ENCODE measurements at places on chromosomes 12 and 14.

DNA sequence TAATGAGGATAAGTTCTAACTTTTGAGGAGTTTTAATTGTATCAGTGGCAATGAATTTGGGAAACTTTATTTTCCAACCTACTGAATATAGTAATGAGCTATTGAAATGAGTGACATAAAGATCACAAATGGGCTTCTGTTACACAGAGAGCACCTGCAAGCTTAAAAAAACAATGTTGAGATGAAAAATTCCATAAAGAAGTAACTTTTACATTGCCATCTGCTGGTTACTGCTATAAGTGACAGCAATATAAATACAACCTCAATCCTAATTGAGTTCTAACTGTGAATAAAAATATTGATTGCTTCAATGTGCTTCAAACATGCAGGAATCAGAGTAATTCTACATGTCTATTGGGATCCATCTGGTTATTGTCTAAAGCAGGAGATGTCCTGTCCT lies 14.2 kb downstream of the WIF1 start:
- no peak for DNase-seq

DNA sequence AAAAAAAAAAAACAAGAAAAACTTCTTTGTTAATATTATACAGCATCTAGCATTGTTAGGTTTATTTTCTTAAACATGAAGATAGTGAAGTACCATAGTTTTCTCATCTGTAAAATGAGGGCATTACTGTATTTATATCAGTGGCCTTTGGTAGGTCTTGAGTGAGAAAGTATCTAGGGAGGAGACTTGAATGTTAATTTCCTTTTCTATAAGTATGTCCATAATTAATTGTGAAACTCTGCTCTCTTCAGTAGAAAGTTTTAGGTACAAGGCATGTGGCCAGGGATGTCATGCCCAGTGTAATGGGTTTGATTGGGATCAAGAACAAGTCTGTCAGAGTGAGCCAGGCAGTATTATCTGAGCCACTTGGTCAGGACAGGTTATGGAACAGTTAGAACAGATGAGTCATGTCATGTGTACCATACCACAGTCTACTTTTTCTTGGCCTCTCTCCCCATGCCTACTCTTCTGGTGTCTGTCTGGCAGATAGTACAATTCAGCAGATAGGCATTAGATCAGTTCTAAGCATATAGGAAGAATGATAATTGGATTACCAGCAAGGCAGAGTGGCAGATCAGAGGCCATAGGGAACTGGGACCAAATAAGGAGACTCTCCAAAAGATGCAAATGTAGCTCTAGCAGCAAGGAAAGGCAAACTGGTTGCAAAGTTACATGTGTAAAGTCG lies 30.4 kb downstream of the FBXO34 start:
- DNase-seq: no peak

DNA sequence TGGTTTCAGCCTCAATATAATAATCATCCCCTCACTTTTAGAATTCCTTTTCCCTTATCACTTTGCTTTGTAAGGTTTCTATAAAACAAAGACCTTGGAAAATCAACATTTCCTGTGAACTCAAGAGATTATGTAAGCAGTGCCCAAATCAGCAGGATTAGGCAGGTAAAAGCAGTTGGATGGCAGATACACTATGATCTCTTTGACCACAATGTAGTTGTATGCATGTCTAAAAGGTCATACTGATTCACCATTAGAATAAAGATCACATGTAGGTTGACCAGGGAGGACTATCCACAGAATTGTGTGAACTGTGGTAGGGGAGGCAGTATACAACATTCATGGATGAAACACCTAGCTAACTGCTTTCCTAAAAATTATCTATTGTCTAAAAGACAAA lies 57.5 kb downstream of the DENND5B start:
- DNase-seq: no peak

GRCh38 chr12:63782466-63782865 lies 2.8 kb downstream of the RXYLT1 start:
- peak; percentile 11 for DNase-seq

GRCh38 chr12:7108796-7109571 lies at the start of gene C1RL:
TSS of gene C1RL (minus strand) at chr12:7109214. CDS start at chr12:7109180, 34 bp downstream.
- peak; percentile 61 for DNase-seq

DNA sequence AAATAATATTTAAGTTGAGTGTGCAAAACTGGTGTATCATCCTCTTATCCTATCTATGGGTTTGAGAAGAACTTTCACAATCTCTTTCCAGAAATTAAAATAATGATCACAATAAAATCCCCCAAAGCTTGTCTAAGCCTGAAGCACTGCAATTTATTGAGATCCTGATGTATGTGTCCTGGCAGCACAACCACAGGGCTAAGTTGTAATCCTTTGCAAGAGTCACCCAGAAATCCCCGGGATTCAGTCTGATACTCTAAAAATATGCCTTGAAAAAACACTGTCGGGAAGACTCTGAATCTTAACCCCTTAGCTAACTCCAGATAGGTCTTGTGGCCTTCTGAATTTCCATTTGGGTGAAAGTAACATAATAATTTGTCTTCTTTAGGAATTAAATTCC lies 40.3 kb upstream of the STXBP6 start:
- no peak for DNase-seq

DNA sequence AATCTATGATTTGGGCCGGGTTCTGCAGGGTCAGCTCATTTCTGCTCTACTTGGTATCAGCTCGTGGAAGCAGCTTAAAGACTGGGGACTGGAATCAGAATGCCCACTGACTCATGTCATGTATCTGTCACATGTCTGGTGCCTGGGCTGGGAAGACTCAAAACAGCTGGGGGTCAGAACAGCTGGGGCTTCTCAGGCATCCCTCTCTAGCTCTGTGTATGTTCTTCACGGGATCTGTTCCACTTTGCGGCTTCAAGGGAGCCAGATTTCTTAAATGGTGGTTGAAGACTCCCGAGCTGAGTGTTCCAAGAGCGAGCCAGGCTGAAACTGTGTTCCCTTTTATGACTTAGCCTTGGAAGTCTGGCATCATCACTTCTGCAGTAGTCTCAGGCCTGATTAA lies 11.9 kb downstream of the AEBP2 start:
- DNase-seq: no peak

GRCh38 chr12:121223292-121224285 lies 13.7 kb downstream of the P2RX4 start:
- no peak for DNase-seq

DNA sequence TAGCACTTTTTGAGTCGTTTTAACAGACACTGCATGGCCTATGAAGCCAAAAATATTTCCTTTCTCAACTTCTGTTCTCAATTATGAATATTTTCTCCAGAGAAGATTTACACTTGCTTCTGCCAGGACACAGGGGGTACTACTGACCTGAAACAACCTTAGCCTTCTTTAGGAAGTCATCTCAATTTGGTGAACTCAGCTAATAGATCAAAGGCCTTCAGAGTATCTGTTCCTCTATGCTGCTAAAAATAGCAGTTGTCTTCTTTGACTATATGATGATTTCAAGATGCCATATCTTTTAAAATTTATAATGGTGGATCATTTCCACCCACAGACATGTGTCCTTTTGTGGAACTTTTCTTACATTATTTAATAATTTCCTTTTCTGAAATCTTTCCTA lies 14.0 kb upstream of the NDUFA12 start:
- DNase-seq: no peak

DNA sequence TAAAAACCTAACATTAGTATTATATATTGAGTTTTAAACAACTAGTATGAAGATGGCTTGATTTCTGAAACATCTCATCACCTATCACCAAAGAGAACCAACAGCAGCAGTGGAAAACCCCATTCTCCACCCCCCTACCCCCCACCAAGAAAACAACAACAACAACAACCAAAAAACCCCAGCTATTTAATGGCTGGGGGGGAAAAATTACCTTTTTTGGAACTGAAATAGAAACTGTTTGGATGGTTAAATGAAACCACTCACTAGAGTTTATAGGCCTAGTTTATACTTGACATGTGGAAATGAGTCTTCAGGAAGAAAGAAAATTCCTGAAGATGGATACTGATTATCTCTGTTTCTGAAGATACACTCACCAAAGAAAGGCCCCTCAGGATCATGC lies 30.3 kb downstream of the PPP2R5E start:
- no peak for DNase-seq

- DNase-seq: no peak
Measured at GRCh38 chr14:74427651-74428050, 1.6 kb upstream of the SYNDIG1L start.

DNA sequence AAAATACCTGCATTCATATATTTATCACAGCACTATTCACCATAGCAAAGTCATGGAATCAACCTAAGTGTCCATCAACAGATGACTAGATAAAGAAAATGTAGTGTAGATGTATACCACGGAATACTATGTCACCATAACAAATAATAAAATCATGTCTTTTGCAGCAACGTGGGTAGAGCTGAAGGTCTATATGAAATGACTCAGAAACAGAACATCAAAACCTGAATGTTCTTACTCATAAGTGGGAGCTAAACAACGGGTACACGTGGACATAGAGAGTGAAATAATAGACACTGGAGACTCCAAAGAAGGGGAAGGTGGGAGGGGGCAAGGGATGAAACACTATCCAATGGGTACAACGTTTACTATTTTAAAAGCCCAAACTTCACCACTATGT lies 37.9 kb downstream of the SLC38A1 start:
- DNase-seq: no peak

DNA sequence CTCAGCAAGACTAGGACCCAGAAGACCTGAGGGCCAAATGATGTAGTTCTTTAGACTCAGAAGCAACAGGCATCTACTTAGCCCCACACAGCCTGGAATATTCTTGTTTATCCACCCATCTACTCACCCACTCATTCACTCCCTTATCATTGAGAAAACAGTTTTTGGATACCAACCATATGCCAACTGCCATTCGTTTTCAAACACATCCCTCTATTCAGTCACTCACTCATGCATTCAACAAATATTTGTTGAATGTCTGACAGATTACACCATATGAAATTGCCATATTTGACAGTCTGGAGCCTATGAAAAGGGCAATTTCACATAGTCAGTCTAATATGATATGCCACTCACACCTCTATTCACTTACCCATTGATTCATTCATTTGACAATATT lies 103.2 kb downstream of the NT5DC3 start:
- DNase-seq: no peak

DNA sequence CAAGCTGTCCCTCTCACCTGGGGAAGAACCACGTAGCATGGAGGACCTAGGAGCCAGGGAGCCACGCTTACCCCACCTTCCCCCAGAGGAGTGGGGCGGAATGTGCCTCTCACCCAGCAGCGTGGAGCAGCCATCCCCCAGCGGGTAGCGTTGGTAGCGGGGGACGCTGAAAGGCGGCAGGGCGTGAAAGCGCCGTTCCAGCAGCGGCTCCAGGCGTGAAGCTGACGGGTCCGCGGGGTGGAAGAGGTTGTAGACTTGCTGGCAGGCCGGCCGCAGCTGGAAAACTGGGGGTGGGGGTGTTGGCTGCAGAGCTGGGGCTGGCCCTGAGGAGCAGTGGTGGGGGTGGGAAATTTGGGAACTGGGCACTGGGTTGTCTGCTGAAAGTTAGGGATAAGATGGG lies 11.9 kb downstream of the ARL6IP4 start:
- DNase-seq: no peak

DNA sequence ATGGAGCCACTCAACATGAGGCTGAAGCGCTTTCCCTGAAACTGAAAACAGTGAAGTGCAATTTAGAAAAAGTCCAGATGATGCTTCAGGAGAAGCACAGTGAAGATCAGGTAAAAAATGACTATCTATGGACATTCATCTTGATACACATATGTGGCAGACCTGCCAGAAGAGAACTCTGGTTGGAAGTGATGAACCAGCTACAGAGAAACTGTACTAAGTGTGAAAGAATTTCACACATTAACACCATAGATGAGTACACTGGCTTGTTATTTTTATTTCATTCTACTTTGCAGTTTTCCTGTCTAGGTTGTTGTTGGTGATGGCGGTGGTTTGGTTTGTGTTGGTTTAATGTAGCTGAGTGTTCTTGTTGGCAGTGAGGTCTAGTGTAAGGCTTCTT lies 174.7 kb downstream of the ESR2 start:
- DNase-seq: no peak

GRCh38 chr12:117872546-117873169 lies 96.1 kb downstream of the KSR2 start:
- peak; percentile 55 for DNase-seq

GRCh38 chr12:47131011-47131410 lies 51.3 kb upstream of the AMIGO2 start:
- DNase-seq: no peak

DNA sequence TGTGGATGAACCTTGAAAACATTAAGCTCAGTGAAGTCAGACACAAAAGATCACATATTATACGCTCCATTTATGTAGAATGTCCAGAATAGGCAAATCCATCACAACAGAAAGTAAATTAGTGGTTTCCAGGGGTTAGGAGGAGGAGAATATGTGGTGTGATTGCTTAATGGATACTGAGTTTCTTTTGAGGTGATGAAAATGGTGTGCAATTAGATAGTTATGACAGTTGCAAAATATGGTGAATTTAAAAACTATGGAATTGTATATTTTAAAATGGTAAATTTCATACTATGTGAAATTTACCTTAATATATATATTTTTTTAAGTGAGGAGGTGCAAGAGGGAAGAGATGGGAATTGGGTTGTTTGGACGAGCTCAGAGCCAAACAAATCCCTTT lies 46.3 kb upstream of the KICS2 start:
- DNase-seq: no peak

DNA sequence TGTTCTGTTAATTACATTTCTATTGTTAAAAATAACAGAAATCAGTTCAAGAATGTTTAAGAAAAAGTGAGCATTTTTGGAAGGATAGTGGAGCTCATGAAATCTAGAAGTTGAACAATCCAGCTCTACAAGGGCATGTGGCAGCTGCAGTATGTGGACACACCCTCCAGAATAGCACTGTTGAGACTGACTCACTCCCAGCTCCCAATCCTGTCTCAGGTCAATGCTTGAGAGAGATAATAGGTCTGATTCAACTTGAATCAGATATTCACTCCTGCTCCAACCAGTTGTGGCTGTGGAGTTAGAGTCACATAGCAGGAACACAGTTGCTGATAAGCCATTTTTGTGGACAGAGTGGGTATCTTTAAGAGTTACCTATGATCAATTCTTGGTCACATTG lies 113.0 kb upstream of the NTF3 start:
- no peak for DNase-seq

GRCh38 chr14:89317051-89317691 lies 99.9 kb downstream of the FOXN3 start:
- DNase-seq: no peak

GRCh38 chr14:23067847-23068788 lies 10.8 kb upstream of the CDH24 start:
- DNase-seq: no peak

- DNase-seq: no peak
Measured at GRCh38 chr12:17304503-17305347, 698.8 kb upstream of the LMO3 start.

GRCh38 chr12:108820707-108821406 lies 36.5 kb downstream of the SSH1 start:
- DNase-seq: no peak

GRCh38 chr12:59010118-59010517 lies 89.8 kb upstream of the LRIG3 start:
- no peak for DNase-seq

DNA sequence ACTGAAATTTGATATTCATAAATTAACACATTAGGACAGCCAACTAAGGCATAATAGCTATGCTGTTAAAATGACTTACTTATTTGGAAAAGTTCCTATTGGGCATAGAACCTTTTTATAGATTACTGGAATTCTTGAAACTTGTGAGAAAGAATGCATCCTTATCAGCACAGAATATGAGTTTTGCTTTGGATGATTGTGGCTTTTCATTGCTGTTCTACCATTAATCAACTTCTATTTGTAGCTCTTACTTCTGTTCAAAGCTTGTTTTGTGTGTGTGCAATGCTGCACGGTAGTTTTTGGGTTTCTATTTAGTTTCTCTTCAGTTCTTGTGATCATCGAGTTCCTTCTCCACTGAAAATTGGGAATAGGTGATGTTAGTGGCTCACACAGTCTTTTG lies 152.4 kb upstream of the PELI2 start:
- DNase-seq: no peak

Measured in pons (tissue), 1 donor.